ENCODE measurements at places on chromosomes 11 and 22.
A peak's percentile ranks its signal among the peaks of the same experiment; 100 is the strongest.

- DNase-seq = no peak
Measured at GRCh38 chr11:31764766-31765165, 46.4 kb downstream of the PAX6 start.

DNA sequence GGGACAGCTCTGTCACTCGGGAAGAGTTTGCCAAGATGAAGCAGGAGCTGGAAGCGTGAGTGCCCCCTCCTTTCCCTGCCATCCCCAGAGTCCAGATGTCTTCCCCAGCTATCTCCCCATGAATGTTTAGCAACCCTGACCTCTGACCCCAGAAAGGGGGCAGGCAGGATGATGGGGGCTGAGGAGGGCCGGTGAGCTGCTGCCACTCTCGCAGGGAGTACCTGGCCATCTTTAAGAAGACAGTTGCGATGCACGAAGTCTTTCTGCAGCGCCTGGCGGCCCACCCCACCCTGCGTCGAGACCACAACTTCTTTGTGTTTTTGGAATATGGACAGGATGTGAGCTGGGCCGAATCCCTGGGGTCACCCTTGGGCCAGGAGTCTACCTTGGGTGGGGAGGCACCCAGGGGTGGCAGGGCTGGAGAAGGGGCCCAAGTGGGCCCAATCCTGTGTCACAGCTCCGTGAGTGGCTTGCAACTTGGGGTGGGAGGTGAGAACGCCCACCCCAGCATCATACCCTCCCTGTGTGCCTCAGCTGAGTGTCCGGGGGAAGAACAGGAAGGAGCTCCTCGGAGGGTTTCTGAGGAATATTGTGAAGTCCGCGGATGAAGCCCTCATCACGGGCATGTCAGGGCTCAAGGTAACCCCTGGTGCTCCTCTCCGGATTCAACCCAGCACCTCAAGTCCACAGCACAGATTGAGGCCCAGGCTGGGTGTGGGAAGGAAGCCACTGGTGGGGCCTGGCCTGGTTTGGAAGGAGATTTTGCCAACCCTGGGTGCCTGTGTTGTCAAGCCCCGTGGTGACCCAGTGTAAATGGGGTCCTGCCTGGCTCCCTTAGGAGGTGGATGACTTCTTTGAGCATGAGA lies 7.5 kb downstream of the CFL1 start:
- DNase-seq = no peak

DNA sequence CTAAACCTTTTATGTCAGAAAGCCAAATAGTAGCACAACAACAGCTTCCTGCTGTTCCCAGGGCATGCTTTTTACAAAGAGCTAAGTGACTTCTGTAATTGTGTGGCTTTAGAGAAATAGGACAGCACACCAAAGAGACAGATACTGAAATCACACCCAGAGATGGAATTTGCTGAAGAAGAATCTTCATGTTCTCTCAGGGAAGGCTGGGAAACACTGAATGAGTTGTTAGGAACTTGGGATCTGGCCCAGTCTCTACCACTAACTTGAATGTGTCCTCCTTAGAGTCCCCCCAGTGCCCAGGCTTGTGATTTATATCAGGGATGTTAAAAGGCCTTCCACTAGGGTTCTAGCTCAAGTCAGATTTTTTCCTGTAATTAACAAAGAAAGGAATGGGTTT lies 175.2 kb downstream of the DBX1 start:
- DNase-seq = no peak

- peak; percentile 79 for DNase-seq
Measured at GRCh38 chr11:75525433-75526191, at the start of gene GDPD5. GDPD5 (minus strand) TSS chr11:75525941; CDS start chr11:75477735, 48,206 bp downstream.

DNA sequence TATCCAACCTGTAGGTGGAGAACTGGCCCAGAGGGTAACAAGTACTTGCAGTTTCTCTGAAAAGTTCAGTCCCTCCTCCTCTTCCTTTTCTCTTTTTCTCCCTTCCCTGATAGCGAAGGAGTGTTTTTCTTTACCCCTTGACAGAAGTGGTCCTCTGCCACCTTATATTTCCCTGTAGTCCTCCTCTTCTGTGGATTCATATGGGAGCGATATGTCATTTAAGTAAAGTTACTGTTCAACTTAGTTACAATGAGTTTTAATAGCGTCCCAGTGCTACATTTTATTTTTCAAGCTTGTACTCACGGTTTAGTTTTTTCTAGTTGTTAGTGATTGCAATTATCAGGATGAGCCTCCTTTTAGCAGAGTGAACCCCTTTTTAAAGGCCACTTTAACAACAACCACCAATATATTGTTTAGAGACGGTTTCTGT lies 1.4 kb downstream of the PCF11 start:
- DNase-seq = no peak

GRCh38 chr11:10181811-10182210 lies 112.2 kb downstream of the SBF2 start:
- DNase-seq = no peak

DNA sequence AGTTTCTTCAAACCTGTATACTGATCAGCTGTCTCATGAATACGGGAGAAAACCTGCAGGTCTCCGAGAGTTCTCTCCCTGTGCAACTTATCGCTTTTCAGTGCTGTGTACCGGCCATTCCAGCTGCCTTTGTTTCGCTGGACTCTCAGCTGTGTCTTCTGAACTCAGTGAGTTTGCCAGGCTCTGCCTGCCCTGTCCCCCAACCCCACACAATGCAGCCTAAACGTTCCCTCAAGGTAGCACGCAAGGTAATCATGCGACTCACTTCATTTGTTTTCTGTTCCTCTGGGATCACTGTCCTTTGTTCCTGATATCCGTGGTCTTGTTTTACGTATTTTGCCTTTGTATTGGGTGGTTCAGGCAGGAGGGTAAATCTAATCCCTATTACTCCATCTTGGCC lies 13.5 kb downstream of the RBM7 start:
- DNase-seq = no peak

DNA sequence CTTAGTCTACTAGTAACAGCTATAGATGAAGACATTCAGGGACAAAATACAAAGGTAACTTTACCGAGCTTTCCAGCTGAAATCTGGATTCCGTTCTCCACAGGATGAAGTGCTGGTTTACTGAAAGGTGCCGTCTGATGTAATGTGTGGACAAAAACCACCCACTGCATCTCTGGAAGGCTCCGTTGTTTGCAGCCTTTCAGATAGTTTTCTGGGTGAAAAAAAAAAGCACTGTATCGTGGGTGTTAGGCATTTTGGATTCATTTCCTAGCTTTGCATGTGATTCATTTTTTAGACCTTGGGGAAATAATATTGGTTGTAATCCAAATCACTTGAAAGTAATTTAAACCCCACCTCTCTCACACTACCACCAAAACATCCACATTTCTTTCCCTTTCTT lies 10.4 kb downstream of the JAM3 start:
- no peak for DNase-seq

DNA sequence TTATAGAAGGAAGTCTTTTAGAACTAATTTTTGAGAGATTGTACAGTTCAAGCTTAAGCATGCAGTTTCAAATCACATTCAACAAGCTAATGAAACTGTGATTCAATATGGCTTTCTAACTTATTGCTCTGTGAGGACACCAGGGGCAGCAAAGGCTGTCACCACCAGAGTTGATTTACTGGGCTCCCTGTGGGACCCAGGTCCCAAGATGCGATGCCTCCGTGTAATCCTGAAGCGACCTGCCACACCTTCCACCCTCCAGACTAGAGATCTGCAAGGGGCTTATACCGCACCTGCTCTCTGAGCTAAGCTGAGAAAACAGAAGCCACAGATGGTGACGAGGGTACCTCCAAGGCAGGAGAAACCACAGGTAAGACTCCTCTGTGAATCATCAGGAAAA lies 918 bp upstream of the OR51Q1 start:
- no peak for DNase-seq

DNA sequence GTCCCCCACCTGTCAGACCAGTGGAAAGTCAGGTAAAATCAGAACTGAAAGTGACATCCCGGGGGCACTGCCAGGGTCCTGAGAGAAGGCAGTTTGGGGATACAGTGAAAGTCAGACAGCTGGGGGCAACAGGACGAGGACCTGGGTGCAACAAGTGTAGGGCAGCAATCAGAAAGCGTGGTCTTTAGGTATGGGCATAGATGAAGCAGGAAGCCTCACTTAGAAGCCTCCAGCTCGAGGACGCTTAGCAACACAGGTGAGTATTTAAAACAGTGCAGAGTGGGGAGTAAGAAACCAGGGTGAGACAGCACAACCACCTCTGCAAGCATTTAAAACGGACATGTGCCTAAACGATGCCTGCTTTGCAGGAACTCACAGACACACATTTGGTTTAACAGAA lies 64.6 kb upstream of the POU2AF1 start:
- DNase-seq = no peak

DNA sequence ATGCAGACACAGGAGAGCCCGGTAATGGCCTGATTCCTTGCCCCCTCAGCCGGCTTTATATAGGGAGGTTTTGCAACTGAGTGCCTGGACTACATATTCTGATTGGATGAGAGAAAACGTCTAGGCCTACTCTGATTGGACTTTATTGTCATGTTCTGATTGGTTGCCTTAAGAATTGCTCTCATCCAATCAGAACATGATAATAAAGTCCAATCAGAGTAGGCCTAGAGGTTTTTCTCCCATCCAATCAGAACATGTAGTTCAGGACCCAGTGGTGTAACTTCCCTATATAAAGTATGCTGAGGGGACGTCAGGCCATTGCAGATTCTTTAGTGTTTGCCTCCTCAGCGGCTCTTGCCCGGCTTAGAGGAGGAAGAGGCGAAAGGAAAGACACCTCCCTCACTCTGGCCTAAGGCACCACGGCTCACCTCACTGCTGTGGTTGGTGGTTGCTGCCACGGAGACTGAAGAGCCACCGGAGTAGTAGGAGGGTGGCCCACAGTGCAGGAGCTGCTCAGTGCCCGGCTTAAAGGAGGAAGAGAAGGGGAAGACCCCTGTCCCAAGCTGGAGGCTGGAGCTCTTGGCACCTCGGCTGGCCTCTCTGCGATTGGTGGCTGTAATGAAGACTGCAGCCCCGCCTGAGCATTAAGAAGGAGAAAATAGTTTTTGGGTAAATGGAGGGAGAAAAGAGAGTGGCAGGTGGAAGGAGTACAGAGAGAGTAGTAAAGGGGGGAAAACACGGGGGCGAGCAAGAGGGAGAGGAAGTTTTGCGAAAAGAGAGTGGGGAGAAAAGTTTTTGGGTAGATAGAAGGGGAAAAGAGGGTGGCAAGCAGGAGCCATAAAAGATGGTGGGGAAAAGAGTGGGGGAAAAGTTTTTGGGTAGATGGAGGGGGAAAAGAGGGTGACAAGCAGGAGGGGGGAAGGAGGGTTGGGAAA lies 116.7 kb upstream of the SERPIND1 start:
- no peak for DNase-seq

DNA sequence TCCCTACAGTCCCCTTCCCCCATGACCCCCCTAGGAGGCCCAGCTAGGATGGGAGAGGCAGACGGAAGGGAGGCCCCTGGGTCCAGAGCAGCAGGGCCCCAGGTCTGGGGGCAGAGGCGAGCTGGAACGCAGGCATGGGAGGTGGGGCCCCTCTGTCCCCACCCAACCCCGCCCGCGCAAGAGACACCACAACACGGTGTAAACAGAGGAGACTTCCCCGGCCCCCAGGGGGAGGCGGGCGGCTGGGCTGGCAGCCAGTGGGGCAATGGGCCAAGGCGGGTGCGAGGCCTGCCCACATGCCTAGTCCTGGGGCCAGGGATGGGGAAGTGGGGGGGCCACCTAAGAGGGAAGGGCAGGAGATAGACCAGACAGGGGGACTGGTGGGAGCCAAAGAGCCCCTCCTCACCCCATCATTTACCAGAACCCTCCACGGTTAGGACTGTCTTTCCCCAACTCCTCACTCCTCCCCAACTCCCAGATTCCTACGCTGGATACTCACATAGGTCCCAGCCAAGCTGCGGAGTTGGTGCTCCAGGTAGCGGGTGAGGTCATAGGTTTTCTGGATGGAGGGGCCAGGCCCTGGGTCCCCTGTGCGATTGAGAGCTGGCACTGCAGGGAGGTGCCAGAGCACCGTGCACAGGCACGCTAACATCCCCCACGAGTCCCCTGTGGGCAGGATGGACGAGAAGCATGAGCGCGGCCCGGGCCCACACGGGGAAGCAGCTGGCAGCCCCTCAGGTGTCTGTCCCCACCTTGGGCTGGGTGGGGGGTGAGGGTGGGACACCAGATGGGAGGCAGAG lies 6.2 kb downstream of the CLCF1 start:
- no peak for DNase-seq

DNA sequence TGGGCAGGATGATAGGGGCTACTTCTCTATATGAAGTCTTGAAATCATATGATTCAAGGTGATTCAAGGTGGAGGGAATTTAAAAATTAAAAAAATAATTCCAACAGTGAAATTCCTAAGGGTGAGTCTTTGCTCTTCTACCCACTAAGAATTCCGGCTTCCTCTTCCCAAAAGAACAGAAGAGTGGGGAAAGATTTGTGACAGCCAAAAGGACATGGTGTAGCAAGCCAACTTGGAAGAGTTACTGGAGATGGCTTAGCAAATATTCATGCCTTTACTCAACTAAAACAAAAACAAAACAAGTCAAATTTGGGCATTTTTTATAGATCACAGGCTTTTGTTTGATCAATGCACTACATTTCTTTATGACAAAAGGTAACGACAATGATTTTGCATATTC lies 12.3 kb downstream of the ZBED5 start:
- DNase-seq = no peak

GRCh38 chr22:18022876-18023275 lies 1.5 kb downstream of the MICAL3 start:
- DNase-seq = no peak

GRCh38 chr11:47241841-47242301 lies 6.7 kb downstream of the ACP2 start:
- DNase-seq = no peak

DNA sequence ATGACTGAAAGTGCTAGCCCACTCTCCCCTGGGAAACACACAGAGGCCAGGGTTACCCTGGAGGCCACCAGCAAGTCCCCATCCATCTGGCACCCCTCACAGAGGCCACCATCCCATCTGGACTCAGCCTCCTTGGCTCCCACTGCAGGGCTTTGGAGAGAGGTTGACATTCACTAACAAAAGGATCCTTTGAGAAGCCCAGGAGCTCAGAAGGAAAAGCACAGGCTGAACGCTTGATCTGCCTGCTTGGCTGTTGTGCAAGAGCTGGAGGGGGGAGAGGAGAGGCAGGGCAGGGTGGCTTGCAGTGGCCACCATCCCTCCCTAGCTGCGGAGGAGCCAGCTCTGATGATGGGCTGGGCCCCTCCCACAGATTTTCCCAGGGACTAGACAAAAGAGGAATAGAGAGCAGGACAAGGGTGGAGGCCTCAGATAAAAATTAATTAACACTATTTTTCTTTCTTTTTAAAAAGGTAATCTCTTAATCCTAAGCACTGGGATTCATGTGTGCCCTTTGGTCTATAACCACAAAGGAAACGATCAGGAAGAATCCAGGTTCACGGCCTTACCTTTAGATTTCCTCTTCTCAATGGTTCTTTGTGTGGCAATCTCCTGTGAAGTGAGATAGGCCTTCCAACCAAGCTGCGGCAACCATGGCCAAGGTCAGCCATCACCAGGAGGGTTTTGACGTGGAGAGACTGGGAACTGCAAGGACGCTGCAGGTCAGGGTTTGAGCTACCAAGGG lies 154.7 kb downstream of the BARX2 start:
- DNase-seq = no peak

DNA sequence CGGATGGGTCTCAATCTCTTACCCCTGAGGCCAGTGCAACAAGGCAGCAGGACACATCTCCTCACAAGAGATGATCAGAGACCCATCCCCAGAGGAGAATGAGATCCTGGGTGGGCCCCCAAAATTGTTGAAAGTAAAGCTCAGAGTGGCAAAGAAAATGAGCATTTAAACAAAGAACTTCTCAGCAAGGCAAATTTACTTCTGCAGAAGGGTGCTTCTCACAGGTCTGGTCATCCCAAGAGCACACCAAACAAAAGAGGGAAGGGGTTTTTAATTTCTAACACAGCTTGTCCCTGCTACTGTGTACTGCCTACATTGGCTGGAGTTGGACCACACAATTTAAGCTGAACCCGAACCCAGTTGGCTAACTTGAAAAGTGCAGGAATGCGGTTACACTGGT lies 1628.6 kb upstream of the RAG2 start:
- DNase-seq = no peak

GRCh38 chr11:63738720-63739360 lies 29.7 kb downstream of the ZFTA start:
- DNase-seq = peak; percentile 71
